ENCODE measurements at places on chromosomes 12 and 14. TPM values are rescaled to one million over a fixed set of nuclear protein-coding genes. Genes with fewer than 3 reads are reported as not detected.

The TMED8 gene
- 11.6 TPM for total RNA-seq

The PROX2 gene
- not detected for total RNA-seq

The AQP2 gene
- total RNA-seq: not detected

The KLRK1 gene
- total RNA-seq: not detected

The NR1H4 gene
- total RNA-seq: not detected

The DHH gene
- 0.12 TPM for total RNA-seq

The AGAP2 gene
- 0.87 TPM for total RNA-seq

The TEX52 gene
- 0.12 TPM for total RNA-seq

The AP5M1 gene
- 20.7 TPM for total RNA-seq

The COQ5 gene
- 34.3 TPM for total RNA-seq

The DYNLL1 gene
- total RNA-seq: 322 TPM

The IFT81 gene
- total RNA-seq: 24.8 TPM

The TNS2 gene
- total RNA-seq: 30.5 TPM

Data from uterine smooth muscle cell (primary cell).